ENCODE measurements at places on chromosomes 2 and 18.

GRCh38 chr2:38092196-38092902, 16.4 kb upstream of the CYP1B1 start:
- no peak for DNase-seq

DNA sequence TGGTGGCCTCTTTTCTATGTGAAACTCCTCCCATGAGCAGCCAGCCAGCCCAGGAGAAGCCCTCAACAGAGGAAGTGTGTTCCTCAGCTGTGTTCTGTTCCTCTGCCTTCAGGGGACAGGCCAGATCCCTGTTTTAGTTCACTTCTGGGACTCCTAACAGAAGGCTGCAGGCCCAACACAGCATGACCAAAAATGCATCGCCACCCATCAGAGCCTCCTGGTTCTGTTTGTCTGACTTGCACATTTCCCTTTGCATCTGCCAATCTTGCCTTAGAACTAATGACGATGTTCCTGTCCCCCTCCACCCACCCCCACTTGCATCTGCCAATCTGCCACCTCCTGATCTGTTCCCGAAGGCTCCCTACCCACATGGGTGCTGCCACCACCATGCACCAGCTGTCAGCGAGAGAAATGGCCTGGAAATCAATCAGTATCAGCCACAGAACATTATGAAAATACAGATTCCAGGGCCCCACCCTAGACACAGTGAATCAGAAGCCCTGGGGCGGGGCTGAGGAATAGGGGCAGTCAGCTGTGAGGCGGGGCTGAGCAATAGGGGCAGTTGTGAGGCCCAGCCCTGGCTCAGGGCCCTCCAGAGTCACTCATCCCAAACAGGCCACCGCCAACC, 51.0 kb downstream of the FAM168B start:
- no peak for DNase-seq

DNA sequence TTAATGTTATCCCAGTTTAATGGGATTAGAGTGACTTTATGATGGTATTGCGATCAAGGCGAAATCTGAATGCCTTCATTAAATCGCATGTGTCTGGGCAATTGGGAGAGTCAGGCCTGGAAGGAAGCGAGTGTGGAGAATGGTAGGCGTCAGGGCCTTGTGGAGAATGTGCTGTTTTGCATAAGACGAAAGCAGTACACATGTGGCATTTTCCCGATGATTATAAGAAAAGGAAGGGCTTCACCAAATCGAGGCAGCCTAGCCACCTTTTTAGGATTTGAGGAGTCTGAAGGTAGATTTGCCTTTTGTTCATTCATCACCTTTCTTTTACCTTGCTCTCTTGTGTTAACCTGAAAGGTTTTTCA, 1.0 kb downstream of the ZNF532 start:
- DNase-seq, result no peak

- DNase-seq, result no peak
These were observed 2.9 kb downstream of the CLHC1 start for GRCh38 chr2:55229221-55229620.

DNA sequence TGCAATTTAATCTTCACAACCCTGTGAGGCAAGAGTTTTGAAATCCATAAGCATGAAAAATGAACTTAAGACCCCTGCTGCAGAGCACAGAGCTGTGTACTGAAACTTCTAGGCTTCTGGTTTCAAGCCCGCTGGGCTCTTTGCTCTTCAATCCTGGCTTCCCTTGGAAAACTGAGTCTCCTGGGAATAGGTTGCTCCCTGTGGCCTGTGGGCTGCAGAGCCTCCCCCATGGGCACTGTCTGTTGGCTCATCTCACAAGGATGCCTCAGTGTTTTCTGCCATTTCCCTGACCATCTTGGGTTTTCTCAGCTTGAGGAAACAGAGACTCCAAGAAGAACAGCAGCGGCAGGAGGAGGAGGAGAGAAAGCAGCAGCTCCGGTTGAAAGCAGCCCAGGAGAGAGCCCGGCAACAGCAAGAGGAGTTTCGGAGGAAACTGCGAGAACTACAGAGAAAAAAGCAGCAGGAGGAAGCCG, 44.5 kb downstream of the SUMO1 start:
- no peak for DNase-seq

- no peak for DNase-seq
These were observed 297.8 kb upstream of the SESTD1 start for GRCh38 chr2:179562330-179562885.

- no peak for DNase-seq
These were observed 590 bp downstream of the EIF2B4 start for GRCh38 chr2:27369471-27370025.

All from hematopoietic multipotent progenitor cell treated with erythropoietin and hydrocortisone succinate and interleukin-3 and kit ligand, for 17 days (in vitro differentiated cells).